ENCODE measurements at places on chromosomes 3 and 15. TPM values are rescaled to one million over a fixed set of nuclear protein-coding genes. Genes with fewer than 3 reads are reported as not detected.

CD86 gene
- total RNA-seq, result 1.8 TPM

TMEM266 gene
- total RNA-seq, result 12.5 TPM

ACSBG1 gene
- total RNA-seq, result 9.9 TPM

CTXN2 gene
- total RNA-seq, result 1.6 TPM

Measured in diencephalon (tissue), 1 donor.